ENCODE measurements at places on chromosomes 2 and 18. TPM values are rescaled to one million over a fixed set of nuclear protein-coding genes. Genes with fewer than 3 reads are reported as not detected.
A peak's percentile ranks its signal among the peaks of the same experiment; 100 is the strongest.

GRCh38 chr2:72113847-72114692 is 33.6 kb downstream of the CYP26B1 start:
- no peak for DNase-seq

DNA sequence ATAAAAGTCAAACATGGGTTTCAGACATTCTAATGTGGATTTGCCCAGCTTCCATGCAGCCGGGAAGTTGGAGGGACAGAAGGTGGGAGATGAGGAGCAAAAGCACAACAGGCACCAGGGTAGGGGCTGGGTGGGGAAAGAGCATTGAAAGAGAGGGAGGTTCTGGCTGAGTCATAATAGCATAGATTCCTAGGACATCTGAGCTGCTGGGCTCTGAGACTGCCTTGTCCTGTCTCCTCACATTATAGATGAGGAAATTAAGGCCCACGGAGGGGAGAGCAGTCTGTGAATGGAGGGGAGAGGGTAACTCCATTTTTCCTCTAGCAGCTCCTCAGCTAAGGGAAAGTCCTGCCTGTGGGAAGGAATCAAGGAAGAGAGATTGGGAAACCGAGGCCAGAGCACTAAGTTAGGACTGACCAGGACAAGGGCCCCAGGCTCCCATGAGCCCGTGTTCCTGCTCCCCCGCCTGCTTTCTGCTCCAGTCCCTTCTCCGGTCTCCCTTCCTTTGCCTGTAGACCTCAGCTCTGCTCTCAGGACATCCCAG is 26.2 kb downstream of the SH2D6 start:
- no peak for DNase-seq

DNA sequence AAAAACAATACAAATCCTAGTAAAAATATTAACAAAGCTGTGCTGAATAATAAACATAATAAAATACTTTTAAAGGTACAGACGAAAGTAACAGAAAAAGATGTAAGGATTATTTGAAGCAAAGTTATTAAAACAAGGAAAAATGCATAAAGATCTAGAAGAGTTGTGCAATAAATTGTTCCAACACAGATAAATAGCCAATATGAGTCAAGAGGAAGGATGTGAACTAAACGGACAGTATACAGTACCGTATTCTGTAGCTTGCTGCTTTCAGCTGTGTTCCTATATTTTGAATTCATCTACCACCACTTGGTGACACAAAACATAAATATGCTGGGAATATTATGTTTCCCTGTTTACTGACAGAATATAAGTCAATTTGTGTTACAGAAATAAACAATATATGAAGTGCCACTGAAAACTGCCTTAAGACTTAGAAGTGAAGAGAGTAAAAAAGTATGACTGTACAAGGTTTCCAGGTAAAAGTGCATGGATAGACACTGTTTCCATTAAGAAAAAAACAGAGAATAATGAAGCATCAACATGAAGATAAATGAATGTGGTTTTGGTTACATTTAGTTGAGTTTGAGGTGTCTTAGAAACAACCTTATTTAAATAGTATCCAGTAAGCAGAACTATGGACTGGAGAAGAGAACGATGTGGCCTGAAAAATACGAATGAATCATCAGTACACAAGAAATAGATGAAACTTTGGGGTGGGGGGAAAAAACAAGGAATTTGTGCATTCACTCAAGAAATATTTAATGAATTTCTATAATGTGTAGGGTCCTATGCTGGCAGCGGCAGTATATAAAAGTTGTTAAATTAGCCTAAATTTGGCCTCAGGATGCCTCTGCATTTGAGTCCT is 13.1 kb downstream of the PPP3R1 start:
- DNase-seq, result no peak

GRCh38 chr18:66461344-66461743 is 142.5 kb downstream of the CDH19 start:
- DNase-seq, result no peak

DNA sequence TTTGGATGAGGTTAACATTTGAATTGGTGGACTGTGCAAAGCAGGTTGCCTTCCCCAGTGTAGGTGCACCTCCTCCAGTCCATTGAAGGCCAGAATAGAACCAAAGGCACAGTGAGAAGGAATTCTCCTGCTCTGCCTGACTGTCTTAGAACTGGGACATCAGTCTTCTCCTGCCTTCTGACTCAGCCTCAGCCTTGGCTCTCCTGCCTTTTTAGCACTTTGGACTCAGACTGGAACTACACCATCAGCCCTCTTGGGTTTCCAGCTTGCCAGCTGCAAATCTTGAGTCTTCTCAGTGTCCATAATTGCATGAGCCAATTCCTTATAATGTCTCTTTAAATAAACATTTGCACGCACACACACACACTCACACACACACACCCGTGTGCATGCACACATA is 8.0 kb upstream of the TMEM177 start:
- no peak for DNase-seq

- peak; percentile 28 for DNase-seq
Observed at GRCh38 chr2:237968048-237968862, 1.4 kb downstream of the UBE2F start.

The MCFD2 gene
- 41.7 TPM for total RNA-seq

The GLI2 gene
- 8.9 TPM for total RNA-seq

The CLK1 gene
- 206 TPM for total RNA-seq

The SLC1A4 gene
- total RNA-seq, result 44.3 TPM
